ENCODE measurements at places on chromosomes 16 and 17.

GRCh38 chr16:27368358-27368722, 33.6 kb upstream of the IL21R start:
- peak overlapping the region; percentile 70 for H3K4me3 ChIP-seq
- H3K27ac ChIP-seq: peak overlapping the region; percentile 98
- H3K36me3 ChIP-seq: peaks cover 19% of the 10 kb centered on the region

- no peak overlapping the region for H3K4me3 ChIP-seq
- no peak overlapping the region for H3K27ac ChIP-seq
- H3K4me1 ChIP-seq: peaks cover 15% of the 10 kb centered on the region
- no peak for DNase-seq
- H3K36me3 ChIP-seq: peaks cover 3% of the 10 kb centered on the region
- H3K27me3 ChIP-seq: peaks cover 17% of the 10 kb centered on the region
These were observed 10.9 kb upstream of the ST6GALNAC1 start for GRCh38 chr17:76654408-76654807.

- peaks cover 12% of the 10 kb centered on the region for H3K4me1 ChIP-seq
- DNase-seq: no peak
- H3K36me3 ChIP-seq: no peaks in the 10 kb centered on the region
These were observed 77.5 kb downstream of the USP32 start for GRCh38 chr17:60314423-60314822.

DNA sequence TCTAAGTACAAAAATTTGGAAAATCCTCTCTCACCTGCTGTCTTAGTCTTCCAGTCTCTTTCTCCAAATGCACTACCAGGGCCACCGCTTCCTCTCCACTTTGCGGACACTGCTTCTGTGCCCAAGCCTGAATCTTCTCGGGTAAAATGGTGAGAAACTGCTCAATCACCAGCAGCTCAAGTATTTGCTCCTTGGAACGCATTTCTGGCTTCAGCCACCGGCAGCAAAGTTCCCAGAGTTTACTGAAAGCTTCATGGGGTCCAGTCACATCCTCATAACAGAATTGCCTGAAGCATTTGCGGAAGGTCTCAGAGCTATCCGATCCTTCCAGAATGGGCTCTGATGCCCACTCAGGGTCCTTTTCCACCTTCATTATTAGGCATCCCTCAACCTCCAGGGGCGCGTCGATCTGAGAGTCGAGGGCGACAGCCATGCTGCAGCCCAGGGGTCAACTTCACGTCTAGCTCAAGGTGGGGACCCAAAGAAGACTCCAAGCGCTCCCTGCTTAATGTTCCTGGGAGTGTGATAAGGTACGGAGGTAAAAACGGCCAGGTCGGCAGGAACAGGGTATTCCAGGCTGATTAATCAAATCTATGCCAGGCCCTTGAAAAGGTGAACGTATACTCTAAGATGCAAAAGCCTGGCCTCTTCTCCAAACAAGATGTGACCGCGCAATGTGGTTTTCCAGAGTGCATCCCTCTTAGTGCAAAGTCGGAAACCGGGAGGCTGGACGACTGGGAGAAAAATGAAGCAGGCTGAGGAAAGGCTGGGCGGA, 763 bp downstream of the ZKSCAN2 start:
- H3K4me1 ChIP-seq: peaks cover 50% of the 10 kb centered on the region
- DNase-seq: no peak

GRCh38 chr17:6509031-6509771, 47.2 kb downstream of the PITPNM3 start:
- peaks cover 13% of the 10 kb centered on the region for H3K27me3 ChIP-seq
- H3K4me3 ChIP-seq: no peak overlapping the region
- DNase-seq: no peak

DNA sequence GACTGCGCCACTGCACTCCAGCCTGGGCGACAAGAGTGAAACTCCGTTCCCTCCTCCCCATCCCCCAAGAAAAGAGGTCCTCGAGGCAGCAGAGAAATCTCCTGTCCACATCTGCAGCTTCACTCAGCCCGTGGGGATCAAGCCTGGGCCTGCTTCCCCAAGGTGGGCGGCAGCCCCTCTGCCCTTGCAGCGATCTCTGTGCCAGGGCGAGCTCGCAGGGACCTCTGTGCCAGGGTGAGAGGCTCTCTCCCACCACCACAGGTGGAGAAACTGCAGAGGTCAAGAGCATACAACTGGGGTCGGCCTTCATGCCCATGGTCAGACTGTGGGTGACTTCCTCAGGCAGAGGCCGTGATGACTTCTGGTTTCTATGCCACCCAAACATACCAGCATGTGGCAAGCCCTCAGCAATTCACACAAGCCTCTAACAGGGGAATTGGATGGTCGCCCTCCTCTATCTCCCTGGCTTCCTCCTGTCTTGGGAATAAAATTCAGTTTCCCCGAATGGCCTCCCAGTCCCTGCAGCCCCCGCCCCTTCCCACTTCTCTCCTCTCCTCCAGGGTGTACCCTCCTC, 5.5 kb downstream of the SLC43A2 start:
- H3K36me3 ChIP-seq: peaks cover 7% of the 10 kb centered on the region
- H3K27ac ChIP-seq: no peak overlapping the region
- peaks cover 6% of the 10 kb centered on the region for H3K27me3 ChIP-seq
- H3K4me1 ChIP-seq: no peaks in the 10 kb centered on the region
- no peak for DNase-seq
- H3K4me3 ChIP-seq: no peak overlapping the region

DNA sequence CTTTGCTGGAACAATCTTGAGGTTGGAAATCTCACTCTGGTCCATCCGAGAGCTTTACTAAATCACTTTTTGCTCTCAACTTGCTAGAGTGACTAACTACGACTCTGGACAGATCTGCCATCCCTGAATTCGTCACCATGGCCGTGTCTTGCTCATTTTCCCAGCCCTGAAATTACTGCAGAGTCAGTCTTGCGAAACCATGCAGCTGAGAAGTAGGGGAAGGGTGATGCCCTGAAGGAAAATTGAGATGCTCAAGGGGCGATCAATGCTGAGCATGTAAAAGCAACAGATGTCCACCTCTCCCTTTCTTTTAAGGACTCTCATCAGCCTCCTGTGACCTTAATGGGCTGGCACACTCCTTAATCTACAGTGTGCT, 18.8 kb downstream of the PCTP start:
- peaks cover 3% of the 10 kb centered on the region for H3K4me1 ChIP-seq
- no peaks in the 10 kb centered on the region for H3K27me3 ChIP-seq
- no peak overlapping the region for H3K27ac ChIP-seq
- no peak for DNase-seq
- no peaks in the 10 kb centered on the region for H3K36me3 ChIP-seq

DNA sequence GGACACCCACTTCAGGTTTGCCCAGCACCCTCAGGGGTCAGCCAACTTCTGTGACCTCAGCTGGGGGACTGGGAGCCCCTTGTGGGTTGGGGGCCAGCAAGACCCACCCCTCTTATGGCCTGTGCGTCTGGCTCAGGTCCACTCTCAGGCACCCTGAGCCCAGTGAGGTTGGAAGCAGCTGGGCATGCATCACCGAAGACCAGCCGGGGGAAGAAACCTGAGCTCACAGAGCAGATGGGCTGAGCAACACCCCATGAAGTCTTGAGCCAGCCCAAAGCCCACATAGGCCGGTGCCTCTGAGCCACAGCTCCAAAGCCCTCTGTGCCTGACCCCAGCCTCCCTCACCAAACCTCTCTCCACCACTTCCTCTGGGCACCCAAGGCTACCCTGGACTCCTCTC, 166.7 kb downstream of the RBFOX3 start:
- no peak overlapping the region for H3K27ac ChIP-seq
- peaks cover 73% of the 10 kb centered on the region for H3K27me3 ChIP-seq
- no peaks in the 10 kb centered on the region for H3K4me1 ChIP-seq
- no peak overlapping the region for H3K4me3 ChIP-seq
- no peak for DNase-seq

DNA sequence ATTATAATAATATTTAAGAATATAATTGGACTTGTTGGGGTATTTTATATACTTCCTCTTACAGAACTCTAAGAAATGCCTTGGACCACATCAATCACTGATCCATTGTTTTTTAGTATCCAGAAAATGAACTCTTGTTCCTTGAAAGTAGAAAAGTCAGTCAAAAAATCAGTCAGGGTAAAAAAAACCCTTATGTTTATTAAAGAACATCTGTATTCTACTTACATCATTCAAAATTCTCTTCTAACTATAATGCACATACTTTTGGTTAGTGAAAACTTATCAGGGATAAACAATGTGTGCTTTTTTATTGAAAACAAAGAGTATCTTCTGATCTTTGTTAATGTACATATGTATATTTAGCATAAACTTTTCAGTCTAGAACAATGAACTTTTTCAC, 23.5 kb upstream of the CDR2 start:
- DNase-seq: no peak
- H3K4me3 ChIP-seq: no peak overlapping the region
- peaks cover 4% of the 10 kb centered on the region for H3K4me1 ChIP-seq
- H3K27me3 ChIP-seq: no peaks in the 10 kb centered on the region
- H3K36me3 ChIP-seq: peaks cover 2% of the 10 kb centered on the region

GRCh38 chr17:65218261-65218660, 81.1 kb downstream of the RGS9 start:
- H3K27ac ChIP-seq: no peak overlapping the region
- H3K36me3 ChIP-seq: no peaks in the 10 kb centered on the region
- no peaks in the 10 kb centered on the region for H3K27me3 ChIP-seq
- DNase-seq: no peak
- peaks cover 3% of the 10 kb centered on the region for H3K4me1 ChIP-seq

- peaks cover 13% of the 10 kb centered on the region for H3K36me3 ChIP-seq
- no peaks in the 10 kb centered on the region for H3K27me3 ChIP-seq
- peak overlapping the region; percentile 91 for H3K27ac ChIP-seq
- H3K4me1 ChIP-seq: peaks cover 44% of the 10 kb centered on the region
These were observed 37.2 kb downstream of the IRF8 start for GRCh38 chr16:85935974-85936760.

- no peak overlapping the region for H3K27ac ChIP-seq
- H3K27me3 ChIP-seq: peaks cover 27% of the 10 kb centered on the region
- no peaks in the 10 kb centered on the region for H3K36me3 ChIP-seq
- DNase-seq: no peak
- peaks cover 2% of the 10 kb centered on the region for H3K4me1 ChIP-seq
These were observed 518.5 kb upstream of the EEF2KMT start for GRCh38 chr16:5615868-5616642.

DNA sequence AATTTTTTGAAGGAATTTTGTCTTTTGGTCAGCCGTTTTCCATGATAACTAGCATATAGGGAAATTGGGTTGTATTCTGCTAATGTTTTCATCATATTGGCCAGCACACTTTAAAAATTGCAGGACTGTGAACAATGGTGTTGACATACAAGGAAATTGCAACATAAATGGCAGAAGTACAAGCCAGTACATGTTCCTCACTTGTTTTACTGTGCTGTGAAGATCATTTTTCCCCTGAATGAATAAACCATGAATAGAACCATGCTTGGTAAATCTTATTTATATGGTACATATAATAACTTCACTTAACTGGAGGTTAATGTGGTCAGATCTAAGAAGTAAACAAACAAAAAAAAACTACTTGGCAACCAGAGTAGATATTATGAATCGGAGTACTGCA, 22.8 kb downstream of the OMG start:
- no peak overlapping the region for H3K27ac ChIP-seq
- no peaks in the 10 kb centered on the region for H3K36me3 ChIP-seq
- no peak for DNase-seq
- H3K4me1 ChIP-seq: no peaks in the 10 kb centered on the region
- H3K27me3 ChIP-seq: no peaks in the 10 kb centered on the region
- H3K4me3 ChIP-seq: no peak overlapping the region

DNA sequence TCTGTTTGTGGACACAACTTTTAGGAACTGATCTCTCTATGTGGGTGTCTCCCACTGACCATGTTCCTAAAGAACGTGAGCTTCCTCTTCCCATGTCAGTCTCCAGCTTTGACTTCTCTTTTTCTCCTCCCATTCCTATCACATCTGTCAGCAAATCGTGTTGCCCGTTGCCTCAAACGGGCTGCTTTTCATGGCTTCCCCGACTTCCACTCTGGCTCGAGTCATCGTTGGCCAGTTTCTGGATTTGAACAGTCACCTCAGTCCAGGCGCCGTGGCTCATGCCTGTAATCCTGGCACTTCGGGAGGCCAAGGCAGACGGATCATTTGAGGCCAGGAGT, 5.4 kb downstream of the ABCC1 start:
- no peak overlapping the region for H3K4me3 ChIP-seq
- no peak for DNase-seq
- no peaks in the 10 kb centered on the region for H3K27me3 ChIP-seq
- peaks cover 56% of the 10 kb centered on the region for H3K4me1 ChIP-seq
- peaks cover 25% of the 10 kb centered on the region for H3K36me3 ChIP-seq

GRCh38 chr17:81510785-81511553, 1.6 kb downstream of the ACTG1 start:
- H3K36me3 ChIP-seq: peaks cover 70% of the 10 kb centered on the region
- peak overlapping the region; percentile 99 for H3K27ac ChIP-seq
- DNase-seq: peak; percentile 49
- peaks cover 54% of the 10 kb centered on the region for H3K4me1 ChIP-seq
- no peaks in the 10 kb centered on the region for H3K27me3 ChIP-seq

GRCh38 chr17:15266325-15267125, 1.4 kb upstream of the PMP22 start:
- peaks cover 48% of the 10 kb centered on the region for H3K27me3 ChIP-seq
- no peak for DNase-seq
- no peak overlapping the region for H3K27ac ChIP-seq
- H3K4me3 ChIP-seq: no peak overlapping the region

DNA sequence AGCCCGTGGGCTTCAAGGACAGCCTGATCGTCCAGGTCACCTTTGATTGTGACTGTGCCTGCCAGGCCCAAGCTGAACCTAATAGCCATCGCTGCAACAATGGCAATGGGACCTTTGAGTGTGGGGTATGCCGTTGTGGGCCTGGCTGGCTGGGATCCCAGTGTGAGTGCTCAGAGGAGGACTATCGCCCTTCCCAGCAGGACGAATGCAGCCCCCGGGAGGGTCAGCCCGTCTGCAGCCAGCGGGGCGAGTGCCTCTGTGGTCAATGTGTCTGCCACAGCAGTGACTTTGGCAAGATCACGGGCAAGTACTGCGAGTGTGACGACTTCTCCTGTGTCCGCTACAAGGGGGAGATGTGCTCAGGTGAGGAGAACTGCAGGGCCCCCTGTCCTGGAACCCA, 31.5 kb upstream of the EFCAB13 start:
- no peak overlapping the region for H3K27ac ChIP-seq
- H3K36me3 ChIP-seq: no peaks in the 10 kb centered on the region
- H3K27me3 ChIP-seq: peaks cover 24% of the 10 kb centered on the region
- H3K4me1 ChIP-seq: no peaks in the 10 kb centered on the region
- DNase-seq: no peak
- no peak overlapping the region for H3K4me3 ChIP-seq

- no peak for DNase-seq
- H3K27me3 ChIP-seq: no peaks in the 10 kb centered on the region
- no peaks in the 10 kb centered on the region for H3K4me1 ChIP-seq
- H3K27ac ChIP-seq: no peak overlapping the region
- H3K4me3 ChIP-seq: no peak overlapping the region
These were observed 542.1 kb downstream of the XYLT1 start for GRCh38 chr16:16928532-16929109.

All from effector memory CD8-positive, alpha-beta T cell (primary cell).